ENCODE measurements at places on chromosomes 4 and X.

- no peak for DNase-seq
Observed at GRCh38 chr4:47642191-47642830, 157.2 kb downstream of the ATP10D start.

DNA sequence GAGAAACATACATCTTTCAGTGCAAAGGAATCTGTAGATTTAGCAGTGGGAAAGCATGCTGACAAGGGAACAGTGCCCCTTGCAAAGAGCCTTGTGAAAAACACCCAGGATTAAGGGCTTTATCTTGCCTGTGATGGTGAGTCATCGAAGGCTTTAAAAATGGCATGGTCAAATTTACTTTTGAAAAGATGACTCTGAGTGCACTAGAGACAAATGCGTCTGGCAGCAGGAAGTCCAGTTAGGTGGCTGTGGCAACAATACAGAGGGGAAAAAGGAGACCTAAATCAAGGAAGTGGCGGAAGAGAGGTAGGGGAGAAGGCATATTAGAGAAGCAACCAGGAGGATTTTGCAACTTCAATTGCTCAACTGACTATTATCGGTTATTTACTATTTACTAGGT lies 472.6 kb upstream of the CPEB2 start:
- no peak for DNase-seq

DNA sequence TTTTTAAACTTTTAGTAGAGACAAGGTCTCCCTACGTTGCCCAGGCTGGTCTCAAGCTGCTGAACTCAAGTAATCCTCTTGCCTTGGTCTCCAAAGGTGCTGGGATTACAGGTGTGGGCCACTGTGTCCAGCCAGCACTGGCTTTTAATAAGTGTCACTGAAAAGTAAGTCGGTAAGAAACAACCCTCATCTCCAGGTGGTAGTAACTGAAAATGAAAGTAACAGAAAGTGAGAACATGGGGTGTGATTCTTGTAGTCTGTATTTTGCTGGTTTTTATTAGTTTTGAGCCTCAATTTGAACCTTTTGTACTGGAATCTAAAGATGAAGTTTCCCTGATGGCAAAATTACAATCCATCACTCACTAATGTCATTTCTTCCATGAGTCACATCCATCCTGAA lies 238.1 kb upstream of the AGA start:
- DNase-seq, result no peak

- DNase-seq, result no peak
Observed at GRCh38 chrX:148670277-148670676, 169.9 kb downstream of the AFF2 start.

DNA sequence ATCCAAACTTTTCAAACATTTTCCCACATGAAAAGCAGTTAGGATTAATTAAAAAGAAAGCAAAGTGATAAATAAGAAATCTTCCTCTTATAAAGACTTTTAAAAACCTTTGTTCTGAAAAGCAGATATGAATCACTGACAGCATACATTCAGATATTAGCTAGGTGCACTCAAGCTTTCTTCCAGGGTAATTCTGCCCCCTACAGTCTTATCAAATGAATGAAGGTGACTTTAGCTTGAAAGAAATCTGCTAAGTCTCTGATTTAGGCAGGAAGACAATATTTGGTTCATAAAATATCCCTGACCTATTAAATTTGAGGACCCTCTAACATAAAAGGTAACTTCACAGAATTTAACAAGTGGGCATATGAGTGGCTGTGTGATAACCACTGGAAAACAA lies 209.1 kb upstream of the FAM47A start:
- DNase-seq, result no peak

- no peak for DNase-seq
Observed at GRCh38 chr4:147285751-147286150, 195.1 kb upstream of the EDNRA start.

DNA sequence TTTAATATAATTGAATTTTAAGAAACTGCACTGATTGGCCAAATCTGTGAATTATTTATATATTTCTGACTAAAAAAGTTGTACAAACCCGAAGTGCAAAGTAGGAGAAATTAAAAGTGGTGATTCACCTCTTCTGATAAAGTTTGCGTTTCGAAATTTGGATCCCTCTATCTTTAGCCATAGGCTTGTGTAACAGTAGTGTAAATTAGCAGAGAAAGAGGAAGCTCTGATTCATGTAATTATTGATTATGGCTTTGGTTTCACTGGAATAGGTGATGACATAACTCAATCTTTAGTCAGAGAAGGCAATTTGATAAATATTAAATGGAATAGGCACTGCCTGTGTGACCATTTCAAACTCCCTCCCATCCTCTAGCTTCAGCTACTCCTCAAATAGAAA lies 717.8 kb upstream of the PCDH7 start:
- DNase-seq, result no peak

- DNase-seq, result no peak
Observed at GRCh38 chr4:4990329-4990728, 28.9 kb downstream of the CYTL1 start.

DNA sequence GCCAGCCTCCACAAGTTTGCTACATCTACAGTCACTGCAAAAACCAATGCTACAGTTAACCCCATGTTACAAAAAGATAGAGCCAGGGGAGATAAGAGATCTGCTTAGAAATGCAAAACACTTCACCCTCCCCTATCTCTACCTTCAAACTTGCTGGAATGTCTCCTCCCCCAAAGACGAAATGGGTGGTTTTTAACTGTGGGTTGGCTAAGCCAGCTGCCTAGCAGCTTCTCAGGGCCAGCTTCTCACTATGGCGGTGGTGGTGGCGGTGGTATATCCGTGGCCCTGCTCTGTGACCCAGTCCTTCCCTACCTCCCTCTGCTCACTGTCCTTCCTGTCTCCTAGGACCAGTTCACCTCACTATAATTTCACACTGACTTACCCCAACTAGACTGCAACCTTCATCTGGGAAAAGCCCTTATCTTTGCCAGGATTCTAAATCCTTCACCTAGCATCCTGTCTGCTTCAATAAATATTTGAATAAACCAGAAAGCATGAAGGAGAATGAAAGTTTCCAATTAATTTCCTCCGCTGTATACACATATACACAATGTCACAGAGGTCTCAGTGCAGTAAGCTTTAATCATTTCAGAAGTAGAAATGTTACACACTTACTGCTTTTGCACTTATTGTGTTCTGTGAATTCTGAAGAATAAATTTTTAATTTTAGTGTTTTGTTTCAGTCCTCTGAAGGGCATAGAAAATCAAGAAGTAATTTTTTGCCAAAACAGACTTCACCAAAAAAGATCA lies 46.3 kb downstream of the SH3KBP1 start:
- DNase-seq, result no peak

GRCh38 chr4:3121596-3121995 lies 47.1 kb downstream of the HTT start:
- DNase-seq, result no peak

- DNase-seq, result no peak
Observed at GRCh38 chr4:173769568-173769967, 239.5 kb upstream of the HAND2 start.

GRCh38 chr4:32689518-32689917 lies 1969.3 kb downstream of the PCDH7 start:
- no peak for DNase-seq

GRCh38 chr4:106602711-106603110 lies 234.1 kb upstream of the GIMD1 start:
- no peak for DNase-seq

DNA sequence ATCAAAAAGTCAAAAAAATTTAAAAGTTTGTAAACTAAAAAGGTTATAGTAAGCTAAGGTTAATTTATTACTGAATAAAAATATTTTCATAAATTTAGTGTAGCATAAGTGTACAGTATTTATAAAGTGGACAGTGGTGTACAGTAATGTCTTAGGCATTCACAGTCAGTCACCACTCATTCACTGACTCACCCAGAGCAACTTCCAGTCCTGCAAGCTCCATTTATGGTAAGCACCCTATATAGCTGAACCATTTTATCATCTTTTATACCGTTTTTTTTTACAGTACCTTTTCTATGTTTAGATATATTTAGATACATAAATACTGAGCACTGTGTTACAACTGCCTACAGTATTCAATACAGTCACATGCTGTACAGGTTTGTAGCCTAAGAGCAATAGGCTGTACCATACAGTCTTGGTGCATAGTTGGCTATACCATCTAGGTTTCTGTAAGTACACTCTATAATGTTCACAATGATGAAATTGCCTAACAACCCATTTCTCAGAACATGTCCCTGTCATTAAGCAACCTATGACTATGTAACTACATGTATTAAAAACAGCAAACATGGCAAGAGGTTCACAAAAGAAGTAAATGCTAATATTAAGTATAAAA lies 18.6 kb downstream of the ACSL4 start:
- peak; percentile 24 for DNase-seq

DNA sequence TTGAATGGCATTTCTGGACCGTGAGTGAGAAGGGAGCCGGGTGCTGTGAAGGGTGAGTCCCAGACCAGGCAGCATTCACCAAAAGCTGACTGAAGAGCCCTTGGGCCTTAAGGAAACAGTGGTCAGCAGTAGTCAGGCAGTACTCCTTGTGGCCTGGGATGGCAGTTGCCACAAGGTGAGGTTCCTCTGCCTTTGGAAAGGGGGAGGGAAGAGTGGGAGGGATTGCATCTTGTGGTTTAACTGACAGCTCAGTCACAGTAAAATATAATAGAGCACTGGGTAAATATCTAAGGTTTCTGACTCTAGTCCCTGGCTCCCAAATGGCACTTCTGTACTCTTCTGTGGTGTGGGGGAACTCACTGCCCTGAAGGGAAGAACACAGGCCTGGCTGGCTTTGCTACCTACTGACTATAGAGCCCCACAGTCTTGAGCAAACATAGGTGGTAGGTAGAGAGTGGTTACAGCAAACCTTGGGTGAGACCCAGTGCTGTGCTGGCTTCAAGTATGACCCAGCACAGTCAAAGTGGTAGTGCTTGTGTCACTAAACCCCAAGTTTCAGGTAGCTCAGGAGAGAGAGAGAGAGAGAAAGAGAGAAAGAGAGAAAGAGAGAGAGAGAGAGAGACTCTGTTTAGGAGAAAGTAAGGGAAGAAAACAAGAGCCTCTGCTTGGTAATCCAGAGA lies 154.2 kb downstream of the TEX11 start:
- no peak for DNase-seq

DNA sequence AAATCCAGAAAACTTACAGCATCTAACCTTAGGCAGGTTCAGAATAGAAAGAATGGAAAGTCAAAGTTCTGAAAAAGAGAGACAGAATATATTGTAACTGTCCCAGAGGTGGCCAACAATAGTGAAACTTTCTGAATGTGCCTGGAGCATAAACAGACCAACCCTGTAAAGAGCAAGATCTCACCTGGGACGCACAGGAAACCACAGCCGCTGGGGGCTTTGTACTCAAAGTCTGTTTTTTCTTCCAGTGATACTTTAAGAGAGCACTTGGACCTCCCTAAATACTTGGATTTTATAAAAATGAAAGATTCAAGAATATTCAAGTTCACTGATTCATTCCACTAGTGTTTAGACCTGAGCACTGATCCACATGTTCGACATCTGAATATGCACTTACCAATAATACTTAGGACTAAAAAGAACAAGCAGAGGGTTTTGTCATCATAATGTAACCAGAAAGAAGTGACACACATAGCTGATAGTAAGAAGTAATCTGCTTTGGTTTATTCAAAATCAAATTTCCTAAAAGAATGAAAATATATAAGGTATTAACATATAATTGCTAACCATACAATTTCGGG lies 35.3 kb downstream of the ARAP2 start:
- no peak for DNase-seq

DNA sequence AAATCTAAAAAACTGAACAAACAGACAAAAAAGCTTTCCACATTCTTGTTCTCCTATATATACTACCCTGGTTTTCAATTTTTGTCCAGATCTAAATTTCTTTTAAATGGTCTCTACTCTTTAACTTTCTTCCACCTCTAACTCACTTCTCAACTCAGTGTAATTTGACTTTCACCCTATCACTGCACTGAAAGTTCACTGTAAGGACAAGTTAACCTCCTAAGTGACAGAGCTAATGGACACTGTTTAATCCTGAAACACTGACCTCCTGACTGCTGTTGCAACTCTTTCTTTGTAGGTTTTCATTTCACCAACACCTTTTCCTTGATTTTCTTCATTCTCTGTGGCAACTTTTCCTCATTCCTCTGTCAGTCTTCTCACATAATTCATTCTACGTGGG lies 50.0 kb downstream of the ATOH1 start:
- no peak for DNase-seq

- no peak for DNase-seq
Observed at GRCh38 chr4:71487344-71487920, 148.6 kb downstream of the SLC4A4 start.

DNA sequence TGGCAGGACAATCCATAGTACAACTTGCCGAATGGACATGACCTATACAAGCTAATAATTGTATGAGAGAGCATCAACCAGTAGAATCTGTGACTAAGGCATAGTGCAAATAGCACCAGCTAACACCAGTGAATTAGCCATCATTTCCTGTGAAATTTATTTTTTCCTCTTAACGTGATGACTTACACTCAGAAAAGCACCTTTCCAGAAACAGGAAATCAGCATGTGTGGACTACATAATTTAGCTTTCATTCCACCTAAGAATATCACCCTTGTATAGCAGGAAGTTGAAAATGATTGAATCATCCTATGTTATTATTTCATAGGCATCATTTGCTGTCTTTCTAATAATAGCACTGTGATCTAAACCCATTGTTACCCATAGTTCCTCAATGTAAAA lies 1393.4 kb upstream of the PCDH7 start:
- DNase-seq, result no peak

DNA sequence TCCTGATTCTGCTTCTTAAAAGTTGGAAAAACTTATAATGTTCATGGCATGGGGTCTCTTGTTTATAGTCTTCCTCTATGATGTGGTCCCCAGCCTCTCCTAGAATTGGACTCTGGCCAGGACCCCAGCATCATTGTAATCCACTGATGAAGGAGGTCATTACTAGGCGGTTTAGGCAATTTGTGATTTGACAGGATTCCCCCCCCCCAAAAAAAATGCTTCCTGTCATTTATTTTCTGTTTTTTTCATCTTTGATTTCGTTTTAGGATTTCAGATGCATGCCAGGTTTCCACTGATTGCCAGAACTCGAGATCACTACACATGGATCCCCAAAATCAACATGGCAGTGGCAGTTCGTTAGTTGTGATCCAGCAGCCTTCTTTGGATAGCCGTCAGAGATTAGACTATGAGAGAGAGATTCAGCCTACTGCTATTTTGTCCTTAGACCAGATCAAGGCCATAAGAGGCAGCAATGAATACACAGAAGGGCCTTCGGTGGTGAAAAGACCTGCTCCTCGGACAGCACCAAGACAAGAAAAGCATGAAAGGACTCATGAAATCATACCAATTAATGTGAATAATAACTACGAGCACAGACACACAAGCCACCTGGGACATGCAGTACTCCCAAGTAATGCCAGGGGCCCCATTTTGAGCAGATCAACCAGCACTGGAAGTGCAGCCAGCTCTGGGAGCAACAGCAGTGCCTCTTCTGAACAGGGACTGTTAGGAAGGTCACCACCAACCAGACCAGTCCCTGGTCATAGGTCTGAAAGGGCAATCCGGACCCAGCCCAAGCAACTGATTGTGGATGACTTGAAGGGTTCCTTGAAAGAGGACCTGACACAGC lies 4.9 kb downstream of the SPRY1 start:
- no peak for DNase-seq

GRCh38 chr4:151325111-151325948 lies at the start of gene SH3D19:
TSS of gene SH3D19 (minus strand) at chr4:151325605. CDS start at chr4:151325352, 253 bp downstream.
- peak; percentile 33 for DNase-seq

All from GM04504 (cell line).